Cardiac fibroblast (primary cell): ENCODE measurements at places on chromosomes 12 and 14.

- peak; percentile 38 for DNase-seq
Measured at GRCh38 chr12:132700212-132700822, 10.3 kb upstream of the PGAM5 start.

- no peak for DNase-seq
Measured at GRCh38 chr14:22606380-22606779, 8.3 kb downstream of the ABHD4 start.

- no peak for DNase-seq
Measured at GRCh38 chr14:50801706-50802105, 29.3 kb downstream of the NIN start.

GRCh38 chr12:124105546-124105945 is 132.5 kb downstream of the ZNF664 start:
- no peak for DNase-seq
